ENCODE measurements at places on chromosomes 5 and 9.

DNA sequence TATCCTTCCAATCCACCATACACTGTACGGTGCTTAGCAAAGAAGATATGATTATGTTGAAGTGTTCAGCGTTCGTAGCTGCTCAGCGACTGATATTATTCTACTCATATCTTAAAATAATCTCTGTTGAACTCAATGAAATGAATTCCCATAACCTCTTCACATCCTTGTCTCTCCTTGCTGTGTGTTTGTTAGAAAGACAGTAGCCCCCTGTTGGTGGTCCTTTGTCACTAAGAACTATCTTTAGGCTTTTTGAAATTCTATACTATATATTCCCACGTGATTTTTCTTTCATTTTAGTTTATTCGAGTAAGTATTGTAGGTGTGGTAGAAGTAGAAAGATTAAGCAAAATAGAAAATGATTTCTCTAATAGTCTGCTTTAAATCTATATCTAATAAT lies 762.8 kb upstream of the WWC1 start:
- no peak for DNase-seq

DNA sequence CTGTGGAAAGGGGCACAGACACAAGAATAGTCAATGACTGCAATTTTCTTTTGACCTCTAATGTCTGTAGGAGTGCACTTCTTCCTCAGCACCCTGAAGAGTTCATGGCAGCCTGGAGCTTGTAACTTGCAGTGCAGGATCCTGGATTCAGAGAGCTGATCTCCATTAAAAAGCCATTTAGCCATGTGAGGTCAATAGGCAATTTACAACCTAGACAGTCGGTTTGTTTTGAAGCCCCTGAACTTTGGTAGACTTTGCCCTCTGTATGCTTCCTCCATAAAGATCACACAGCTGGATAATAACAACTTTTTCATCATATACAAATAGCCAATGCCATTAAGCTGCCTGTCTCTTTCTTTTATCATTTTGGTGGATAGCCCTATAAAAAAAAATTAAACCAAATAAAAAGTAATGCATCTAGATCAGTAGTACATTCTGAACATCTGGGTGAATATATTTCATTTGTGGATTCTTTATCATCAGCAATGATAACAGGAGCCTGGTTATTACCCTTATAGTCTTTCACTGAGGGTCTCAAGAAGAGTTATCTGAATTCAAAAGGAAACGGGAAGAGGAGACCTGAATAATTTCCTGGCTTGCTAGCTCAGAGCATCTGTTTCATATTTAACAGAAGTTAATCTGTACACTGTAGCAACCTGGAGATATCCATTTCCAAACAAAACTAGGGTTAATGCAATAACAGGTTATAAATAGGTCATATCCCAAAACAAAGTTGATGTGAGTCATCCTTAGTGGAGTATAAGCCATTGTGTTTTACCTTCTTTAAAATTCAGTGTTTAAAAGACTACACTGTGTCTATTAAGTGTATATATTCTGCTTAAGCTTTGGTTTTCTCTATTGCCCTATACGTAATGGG lies 193.8 kb upstream of the ACTBL2 start:
- no peak for DNase-seq

DNA sequence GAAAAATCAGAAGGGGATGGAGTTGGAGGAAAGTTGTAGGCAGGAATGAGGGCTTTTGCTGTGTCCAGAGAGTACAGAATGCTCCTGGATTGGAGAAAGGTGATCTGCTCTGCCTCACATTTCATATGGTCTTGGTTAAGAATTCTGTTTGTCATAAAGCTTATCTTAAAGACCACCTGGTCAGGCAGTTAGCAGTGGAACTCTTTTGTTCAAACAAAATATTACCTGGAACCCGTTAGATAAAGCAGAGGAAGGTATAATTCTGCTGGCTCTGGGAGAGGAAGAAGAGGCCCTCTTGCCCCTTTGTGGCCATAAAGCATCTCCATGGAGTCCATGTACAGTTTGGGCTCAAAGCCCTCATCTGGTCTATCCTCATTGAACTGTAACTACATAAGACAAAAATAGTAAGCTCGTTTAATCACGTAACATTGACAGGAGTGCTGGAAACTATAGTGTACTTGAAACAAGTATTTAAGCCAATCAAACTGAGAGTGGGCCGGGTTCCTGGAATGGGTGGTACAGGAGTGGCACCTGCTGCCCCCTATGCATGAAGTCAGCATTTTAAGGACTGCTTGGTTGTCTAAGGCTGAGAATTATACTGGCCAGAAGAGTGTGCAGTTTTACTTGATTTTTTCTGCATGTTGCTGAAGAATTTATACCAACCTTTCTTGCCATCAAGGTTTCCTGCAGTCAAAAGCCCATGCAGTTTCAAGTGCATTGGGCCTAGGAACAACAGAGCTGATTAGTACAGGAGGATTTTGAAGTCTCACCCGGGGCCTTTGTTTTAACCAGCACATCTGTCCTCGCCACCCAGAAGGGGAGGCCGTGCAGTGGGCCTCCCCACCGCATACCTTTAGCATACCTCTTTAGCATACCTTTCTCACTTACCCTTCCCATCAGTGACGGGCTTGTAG lies 39.9 kb downstream of the STXBP1 start:
- no peak for DNase-seq

- DNase-seq: no peak
Observed at GRCh38 chr5:73968246-73968645, 342.2 kb downstream of the ARHGEF28 start.

DNA sequence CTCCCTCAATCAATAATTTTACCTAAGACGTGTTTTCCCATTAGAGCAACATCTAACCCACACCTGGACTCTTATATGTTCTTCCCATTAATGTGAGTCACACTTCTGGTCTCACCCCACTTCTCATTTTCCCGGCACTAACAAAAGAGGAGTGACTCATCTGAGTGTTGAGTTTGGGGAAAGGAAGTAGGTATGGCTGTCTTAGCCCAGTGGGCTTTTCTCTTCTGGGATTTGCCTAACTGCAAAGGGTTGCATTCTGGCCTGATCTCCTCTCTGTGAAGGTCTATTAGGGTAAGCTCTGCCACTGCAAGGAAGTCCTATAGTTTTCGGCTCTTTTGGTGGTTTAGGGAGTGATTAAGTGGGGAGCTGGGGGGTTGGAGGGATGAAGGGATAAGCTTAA lies 195.6 kb downstream of the KIAA0825 start:
- DNase-seq: no peak

DNA sequence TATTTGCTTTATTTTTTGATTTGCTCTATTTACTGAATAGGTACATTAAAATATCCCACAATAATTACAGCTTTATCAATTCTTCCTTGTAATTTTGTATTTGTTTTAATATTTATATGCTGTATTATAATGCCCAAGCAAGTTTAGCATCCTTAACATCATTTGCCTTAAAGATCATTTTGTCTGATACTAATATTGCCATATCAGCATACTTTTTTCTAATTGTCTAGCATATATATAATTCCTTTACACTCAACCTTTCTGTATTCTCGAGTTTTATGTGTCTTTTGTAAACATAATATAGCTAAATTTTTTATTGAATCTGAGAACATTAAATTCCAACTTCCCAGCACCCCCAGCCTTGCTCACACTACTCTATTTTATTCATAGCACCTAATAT lies 64.7 kb downstream of the P4HA2 start:
- no peak for DNase-seq

GRCh38 chr5:148343046-148343407 lies 7.7 kb downstream of the SPINK9 start:
- DNase-seq: no peak

DNA sequence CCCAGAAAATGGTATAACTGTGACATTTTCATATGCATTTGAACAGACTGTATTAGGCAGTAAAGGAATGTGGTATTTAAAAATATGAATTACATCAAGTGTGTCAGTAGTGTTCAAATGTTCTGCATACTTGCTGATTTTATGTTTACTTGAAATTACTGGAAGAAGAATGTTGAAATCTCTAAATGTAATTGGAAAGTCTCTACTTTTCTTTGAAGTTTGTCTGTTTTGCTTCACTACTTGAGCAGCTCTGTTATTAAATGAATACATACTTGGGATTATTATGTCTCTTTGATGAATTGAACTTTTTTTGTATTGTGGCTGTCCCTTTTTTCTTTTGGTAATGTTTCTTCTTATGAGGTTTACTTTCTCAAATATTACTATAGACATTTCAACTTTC lies 205.6 kb downstream of the TAF11L14 start:
- DNase-seq: no peak

GRCh38 chr9:138112090-138112748 lies 234.6 kb downstream of the CACNA1B start:
- no peak for DNase-seq

- no peak for DNase-seq
Observed at GRCh38 chr5:74476046-74476818, 164.3 kb downstream of the ENC1 start.

GRCh38 chr5:71601222-71602026 lies 14.3 kb downstream of the MCCC2 start:
- DNase-seq: peak; percentile 89

GRCh38 chr9:123548741-123549545 lies 192.9 kb downstream of the CRB2 start:
- DNase-seq: peak; percentile 69

GRCh38 chr9:128034821-128035652 lies 32.1 kb downstream of the NAIF1 start:
- DNase-seq: peak; percentile 85

- DNase-seq: no peak
Observed at GRCh38 chr5:104189031-104189430, 626.4 kb upstream of the NUDT12 start.

DNA sequence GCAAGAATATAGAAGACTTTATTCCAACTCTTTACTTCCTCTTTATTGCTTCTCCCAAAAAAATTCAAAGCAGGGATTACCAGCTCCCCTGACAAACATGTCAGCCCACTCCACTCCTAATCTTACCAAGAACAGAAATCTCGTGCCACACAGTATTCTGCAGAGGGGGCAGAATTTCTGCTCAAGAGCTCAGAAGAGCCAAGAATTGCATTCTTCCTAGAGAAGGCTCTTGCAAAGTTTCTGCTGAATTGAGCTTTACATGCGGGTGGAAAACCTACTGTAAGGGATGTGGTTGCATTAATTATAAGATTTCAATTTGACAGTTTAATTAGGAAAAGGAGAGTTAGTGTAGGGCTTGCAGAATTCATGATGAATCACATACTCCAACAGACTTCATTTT lies 428.5 kb downstream of the CETN3 start:
- no peak for DNase-seq

DNA sequence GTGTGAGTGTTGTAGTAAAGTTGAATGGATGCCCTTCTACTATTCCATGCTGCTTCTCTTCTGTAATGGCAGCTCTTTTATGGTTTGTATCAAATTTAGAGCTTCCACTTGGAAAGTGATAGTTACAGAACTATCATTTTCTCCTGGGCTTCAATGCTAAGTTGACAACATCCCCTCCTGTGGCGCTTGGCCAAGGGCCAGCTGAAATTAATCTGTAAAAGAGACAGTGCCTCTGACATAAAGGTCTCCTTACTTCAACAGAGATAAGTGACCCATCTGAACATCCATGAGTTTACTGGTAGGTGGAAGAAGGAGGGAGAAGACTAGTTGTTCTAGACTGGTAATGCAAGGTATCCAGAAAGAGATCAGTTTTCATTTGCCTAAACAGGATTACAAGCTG lies 39.7 kb downstream of the CHSY3 start:
- DNase-seq: no peak

GRCh38 chr9:121769939-121770338 lies 118.5 kb downstream of the DAB2IP start:
- no peak for DNase-seq

DNA sequence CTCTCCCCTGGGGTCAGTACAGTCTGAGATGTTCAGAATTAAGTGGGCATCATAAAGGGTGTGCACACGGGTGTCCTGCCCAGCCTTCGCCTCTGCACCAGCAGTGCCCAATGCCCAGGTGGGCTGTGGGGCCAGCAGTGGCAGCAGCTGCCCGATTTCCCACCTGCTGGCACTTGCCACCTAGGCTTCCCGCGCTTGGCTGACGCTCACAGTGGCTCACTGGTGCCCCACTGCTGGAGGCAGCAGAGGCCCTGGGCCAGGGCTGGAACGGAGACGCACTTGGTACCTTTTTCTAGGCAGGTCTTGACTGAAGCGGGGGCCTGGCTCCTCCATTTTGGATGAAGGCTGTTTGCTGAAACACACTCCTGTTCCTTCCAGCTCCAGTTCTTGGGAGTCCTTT lies 17.0 kb downstream of the MRNIP start:
- DNase-seq: no peak

DNA sequence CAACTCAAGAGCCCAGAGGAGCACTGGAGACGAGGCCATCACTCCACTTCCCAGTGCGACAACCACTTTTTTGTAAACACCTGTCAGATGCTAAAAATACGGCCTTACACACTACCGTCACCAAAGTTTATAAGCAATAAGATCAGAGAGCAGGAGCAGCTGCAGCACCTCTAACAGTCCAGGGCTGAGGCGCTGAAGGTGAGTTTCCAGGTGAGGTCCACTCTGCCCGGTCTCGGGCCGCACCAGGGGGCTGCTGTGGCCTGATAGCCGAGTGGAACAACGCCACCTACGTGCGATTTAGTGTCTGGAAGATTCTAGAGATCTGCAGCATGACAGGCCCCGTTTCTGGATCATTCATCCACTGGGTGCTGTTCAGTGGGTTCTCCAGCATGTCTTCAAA lies 25.8 kb upstream of the CAMSAP1 start:
- no peak for DNase-seq

GRCh38 chr9:68706363-68707201 lies 1.5 kb downstream of the PIP5K1B start:
- no peak for DNase-seq

- no peak for DNase-seq
Observed at GRCh38 chr9:133347515-133347984, 381 bp downstream of the MED22 start.

DNA sequence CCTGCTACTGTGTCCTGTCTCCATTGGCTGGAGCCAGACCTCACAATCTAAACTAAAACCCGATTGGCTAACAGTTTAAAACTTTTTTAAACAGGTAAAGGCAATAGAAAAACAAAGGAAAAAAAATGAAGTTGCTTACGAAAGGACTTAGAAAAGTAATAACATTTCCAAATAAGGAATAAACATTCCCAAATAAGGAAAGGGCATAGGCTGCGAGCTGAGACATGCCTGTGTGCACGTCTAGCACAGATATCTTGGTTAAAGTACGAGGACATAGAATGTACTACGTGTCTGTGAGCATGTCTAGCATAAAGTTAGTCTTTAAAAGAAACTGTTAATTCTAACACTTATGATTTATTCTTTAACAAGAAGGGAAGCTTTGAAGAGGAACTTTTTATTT lies 15.3 kb upstream of the FAM120A start:
- no peak for DNase-seq

GRCh38 chr5:146516151-146516475 lies at the start of gene GPR151:
TSS of gene GPR151 (minus strand) at chr5:146516190. CDS start at chr5:146516113, 77 bp downstream.
- no peak for DNase-seq

- DNase-seq: no peak
Observed at GRCh38 chr5:45454114-45454513, 242.1 kb downstream of the HCN1 start.

- no peak for DNase-seq
Observed at GRCh38 chr9:76414661-76415060, 20.4 kb upstream of the RFK start.

GRCh38 chr5:95076395-95077185 lies 208.3 kb downstream of the MCTP1 start:
- DNase-seq: no peak

- DNase-seq: no peak
Observed at GRCh38 chr9:92605224-92605623, 64.7 kb downstream of the IPPK start.

GRCh38 chr5:52269401-52269800 lies 518.3 kb upstream of the ITGA1 start:
- DNase-seq: no peak

All from activated effector memory CD4-positive, alpha-beta T cell treated with anti-CD3 and anti-CD28 coated beads, Interleukin-2, amount 50 U/mL, for 16 hours (primary cell).